ENCODE measurements at places on chromosomes 3 and 15. TPM values are rescaled to one million over a fixed set of nuclear protein-coding genes. Genes with fewer than 3 reads are reported as not detected.

- DNase-seq, result no peak
These were observed 26.6 kb upstream of the ACAN start for GRCh38 chr15:88776646-88777045.

SLC24A5 gene
- total RNA-seq, result not detected

DNA sequence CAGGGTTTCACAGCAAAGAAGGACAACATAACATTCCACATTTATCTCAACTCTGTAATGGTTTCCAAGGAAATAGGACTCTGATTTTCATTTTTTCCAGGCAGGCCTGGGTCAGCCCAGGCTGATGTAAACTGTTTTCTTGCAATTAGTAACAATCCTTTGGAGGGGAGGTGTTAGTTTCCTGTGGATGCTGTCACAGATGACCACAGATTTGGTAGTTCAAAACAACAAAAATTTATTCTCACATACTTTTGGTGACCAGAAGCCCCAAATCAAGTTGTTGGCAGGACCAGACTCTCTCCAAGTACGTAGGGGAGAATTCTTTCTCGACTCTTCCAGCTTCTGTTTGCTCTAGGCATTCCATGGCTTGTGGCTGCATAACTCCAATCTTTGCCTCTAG is 88.0 kb downstream of the EDEM1 start:
- no peak for DNase-seq

DPPA2 gene
- not detected for total RNA-seq

PLSCR5 gene
- not detected for total RNA-seq

- DNase-seq, result no peak
These were observed 134.2 kb upstream of the SATB1 start for GRCh38 chr3:18559331-18559842.

Measured in right cardiac atrium (tissue), 5 donors.